ENCODE measurements at places on chromosomes 4 and X. TPM values are rescaled to one million over a fixed set of nuclear protein-coding genes. Genes with fewer than 3 reads are reported as not detected.

FRMPD4 gene
- total RNA-seq: 1.7 TPM

SPANXA2 gene
- total RNA-seq: not detected

GPC4 gene
- 3.5 TPM for total RNA-seq

UCP1 gene
- not detected for total RNA-seq

TMEM150C gene
- total RNA-seq: 0.53 TPM

PPEF1 gene
- total RNA-seq: 0.26 TPM

GRPR gene
- total RNA-seq: not detected

MTNR1A gene
- not detected for total RNA-seq

NPFFR2 gene
- total RNA-seq: not detected

Measured in smooth muscle cell of the pulmonary artery (primary cell).